ENCODE measurements at places on chromosomes 2 and 18. TPM values are rescaled to one million over a fixed set of nuclear protein-coding genes. Genes with fewer than 3 reads are reported as not detected.

DNA sequence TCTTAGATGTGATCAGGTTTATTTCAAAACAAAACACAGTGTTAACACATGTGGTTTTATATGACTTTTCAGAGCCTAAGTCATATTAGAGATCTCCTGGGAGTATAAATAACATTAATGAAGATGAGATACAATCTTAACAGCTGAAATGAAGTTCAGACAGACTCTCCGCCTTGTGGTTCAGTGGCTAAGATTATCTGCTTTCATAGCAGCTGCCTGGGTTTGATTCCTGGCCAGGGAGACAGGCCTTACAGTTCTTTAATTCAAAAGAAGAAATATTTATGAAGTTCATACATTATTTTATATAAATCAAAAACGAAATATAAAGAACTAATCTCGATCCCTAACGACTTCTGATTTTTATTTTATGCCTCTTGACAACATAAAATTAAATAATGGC is 35.2 kb upstream of the TTC32 start:
- H3K27me3 ChIP-seq: no peaks in the 10 kb centered on the region
- DNase-seq: no peak
- no peaks in the 10 kb centered on the region for H3K4me1 ChIP-seq
- no peak overlapping the region for H3K27ac ChIP-seq
- peaks cover 32% of the 10 kb centered on the region for H3K36me3 ChIP-seq

DNA sequence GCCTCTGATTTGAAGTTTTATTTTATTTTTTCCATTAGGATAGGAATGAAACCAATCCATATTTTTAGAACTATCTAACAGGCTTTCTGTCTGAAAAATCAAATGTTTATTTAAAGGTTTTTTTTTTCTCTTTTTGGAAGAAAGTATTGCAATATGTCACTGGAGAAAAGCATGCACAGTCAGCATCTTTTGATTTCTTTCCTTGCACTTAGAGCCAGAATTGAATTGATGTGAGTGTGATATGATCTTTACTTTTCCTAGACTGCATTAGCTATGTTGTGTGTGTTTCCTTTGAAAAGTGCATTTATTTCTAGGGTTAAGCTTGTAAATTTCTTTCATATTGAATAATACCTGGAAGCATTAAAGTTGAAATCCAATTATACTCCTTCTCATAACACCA is 87.6 kb downstream of the ASXL3 start:
- H3K27me3 ChIP-seq: no peaks in the 10 kb centered on the region
- no peak overlapping the region for H3K27ac ChIP-seq
- no peaks in the 10 kb centered on the region for H3K36me3 ChIP-seq
- H3K4me3 ChIP-seq: no peak overlapping the region

DNA sequence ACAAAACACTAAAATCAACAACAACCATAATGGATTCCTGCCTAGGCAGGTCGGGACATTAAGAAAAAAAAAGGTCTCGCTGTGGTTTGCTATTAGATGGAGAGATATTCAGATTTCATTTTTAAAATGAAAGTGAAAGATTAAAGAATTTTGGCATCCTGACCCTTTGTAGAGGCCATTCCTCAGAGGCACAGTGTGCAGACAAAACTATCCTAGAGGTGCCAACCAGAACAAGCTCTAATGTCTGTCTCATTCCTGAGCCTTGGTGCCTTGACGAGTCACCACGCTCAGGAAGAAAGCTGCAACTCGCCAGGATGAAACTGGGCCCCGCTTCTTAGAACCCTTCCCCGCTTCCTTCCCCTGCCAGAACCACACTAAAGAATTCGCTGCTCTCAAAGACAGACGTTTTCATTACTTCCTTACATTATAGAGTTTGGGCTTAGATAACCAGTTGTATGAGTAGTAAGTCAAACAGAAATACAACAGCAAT is 156.0 kb downstream of the TGIF1 start:
- DNase-seq: no peak
- peak overlapping the region; percentile 92 for H3K27ac ChIP-seq
- no peaks in the 10 kb centered on the region for H3K36me3 ChIP-seq
- no peaks in the 10 kb centered on the region for H3K27me3 ChIP-seq
- H3K4me3 ChIP-seq: peak overlapping the region; percentile 36

GRCh38 chr2:231527091-231527395 is 3.2 kb downstream of the NMUR1 start:
- DNase-seq: no peak
- H3K4me1 ChIP-seq: peaks cover 10% of the 10 kb centered on the region
- no peak overlapping the region for H3K27ac ChIP-seq
- H3K27me3 ChIP-seq: peaks cover 25% of the 10 kb centered on the region
- no peaks in the 10 kb centered on the region for H3K36me3 ChIP-seq

DNA sequence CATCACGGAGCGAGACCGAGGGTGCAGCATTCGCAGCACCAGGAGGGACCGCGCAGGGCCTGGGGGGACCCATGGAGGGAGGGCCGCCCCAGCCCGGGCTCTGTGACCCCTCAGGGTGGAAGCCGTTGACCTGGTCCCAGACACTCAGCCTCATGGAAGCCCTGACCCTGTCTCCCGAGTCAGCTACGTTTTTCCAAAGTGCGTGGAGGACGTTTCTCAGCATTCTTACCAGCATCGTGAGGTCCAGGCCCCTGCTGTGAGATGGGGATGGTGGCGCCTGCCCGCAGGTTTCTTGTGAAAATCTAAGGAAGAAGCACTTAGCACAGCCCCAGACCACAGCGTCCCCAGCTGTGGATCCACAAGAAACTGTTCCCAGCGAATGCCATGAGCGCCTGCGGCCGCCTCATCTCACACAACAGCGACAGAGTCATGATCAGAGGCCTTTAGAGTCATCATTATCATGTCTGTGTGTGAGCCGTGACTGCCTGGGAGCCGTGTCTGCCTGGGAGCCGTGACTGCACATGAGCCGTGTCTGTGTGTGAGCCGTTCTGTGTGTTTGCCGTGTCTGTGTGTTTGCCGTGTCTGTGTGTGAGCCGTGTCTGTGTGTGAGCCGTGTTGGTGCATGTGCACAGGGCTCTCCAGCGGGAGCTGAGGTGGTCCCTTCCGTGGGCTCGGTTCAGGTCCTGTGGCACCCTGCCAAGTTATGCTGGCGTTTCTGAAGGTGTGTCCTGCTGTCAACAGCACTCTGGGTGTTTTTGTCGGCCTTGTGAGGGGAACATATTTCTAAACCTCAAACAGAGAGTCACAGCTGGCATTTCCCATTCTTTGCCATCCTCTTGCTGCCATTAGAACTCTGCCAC is 49.2 kb upstream of the KCNG2 start:
- H3K27me3 ChIP-seq: no peaks in the 10 kb centered on the region
- peaks cover 43% of the 10 kb centered on the region for H3K36me3 ChIP-seq
- no peak overlapping the region for H3K27ac ChIP-seq
- no peak for DNase-seq
- no peak overlapping the region for H3K4me3 ChIP-seq
- peaks cover 7% of the 10 kb centered on the region for H3K4me1 ChIP-seq

DNA sequence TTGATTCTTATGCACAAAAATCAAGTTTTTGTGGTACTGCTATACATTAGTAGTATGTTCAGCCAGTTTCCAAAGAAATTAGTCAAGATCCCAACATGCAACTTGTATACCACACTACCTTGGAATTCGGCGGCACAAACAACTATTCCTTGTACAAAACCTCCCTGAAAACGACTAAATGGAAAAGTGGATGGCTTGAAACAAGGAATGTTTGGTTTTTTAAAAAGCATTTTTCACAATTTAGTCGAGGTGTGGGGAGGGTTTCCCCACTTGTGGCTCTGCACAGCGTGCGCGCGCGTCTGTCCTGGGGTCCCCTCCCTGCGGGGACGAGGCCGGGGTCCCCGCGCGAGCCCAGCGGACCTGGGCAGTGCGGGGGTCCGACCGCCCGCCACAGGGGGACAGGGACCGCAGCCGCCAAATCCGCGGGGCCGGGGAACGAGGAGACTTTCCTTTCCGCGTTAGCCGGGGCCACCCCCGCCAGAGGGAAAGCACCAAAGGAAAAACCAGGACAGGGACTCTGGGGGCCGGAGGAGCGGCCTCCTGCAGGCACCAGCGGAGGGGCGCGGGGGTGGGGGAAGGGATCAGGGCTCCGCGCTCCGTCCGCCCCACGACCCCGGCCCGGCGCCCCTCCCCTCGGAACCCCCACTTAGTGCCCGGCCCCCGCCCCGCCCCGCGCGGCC is 534 bp upstream of the SOCS6 start:
- no peaks in the 10 kb centered on the region for H3K27me3 ChIP-seq
- peak; percentile 69 for DNase-seq
- H3K27ac ChIP-seq: peak overlapping the region; percentile 96

- no peak for DNase-seq
- peaks cover 5% of the 10 kb centered on the region for H3K27me3 ChIP-seq
- no peak overlapping the region for H3K27ac ChIP-seq
- H3K4me3 ChIP-seq: no peak overlapping the region
- H3K36me3 ChIP-seq: no peaks in the 10 kb centered on the region
- peaks cover 29% of the 10 kb centered on the region for H3K4me1 ChIP-seq
These were observed 2.4 kb downstream of the ITGA4 start for GRCh38 chr2:181459621-181460021.

DNA sequence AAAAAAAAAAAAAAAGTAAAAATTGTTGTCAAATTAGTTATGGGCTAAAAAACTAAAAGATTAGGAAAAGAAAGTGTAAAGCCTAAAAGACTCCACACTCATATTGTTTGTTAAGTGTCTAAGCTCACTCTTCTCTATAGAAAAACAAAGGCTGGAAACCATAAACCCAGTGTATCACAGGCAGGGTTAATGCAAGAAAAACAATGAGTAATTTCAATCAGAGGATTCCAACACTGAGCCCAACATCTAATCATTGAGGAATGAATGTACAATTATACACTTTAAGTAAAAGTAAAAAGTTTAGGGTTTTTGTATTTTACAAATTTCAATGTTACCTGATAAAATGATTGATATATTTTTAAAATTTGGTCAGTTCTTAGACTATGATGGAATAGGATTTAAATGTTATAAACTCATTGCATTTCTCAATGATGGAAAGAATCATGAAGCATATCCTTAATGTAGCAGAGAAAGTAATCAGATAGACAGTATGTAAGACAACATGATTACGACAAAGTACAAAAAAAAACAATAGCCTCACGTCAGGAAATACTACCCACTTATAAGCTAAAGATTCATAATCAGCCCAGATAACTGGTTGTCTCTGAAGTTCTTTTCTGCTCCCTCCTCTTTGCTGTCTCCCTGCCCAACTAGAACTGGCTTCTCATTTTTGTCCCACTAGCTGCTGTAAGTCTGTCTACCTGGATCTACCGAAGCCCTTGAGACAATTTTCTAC is 44.5 kb upstream of the SP3 start:
- H3K27ac ChIP-seq: no peak overlapping the region
- no peaks in the 10 kb centered on the region for H3K27me3 ChIP-seq
- H3K4me3 ChIP-seq: no peak overlapping the region
- peaks cover 48% of the 10 kb centered on the region for H3K4me1 ChIP-seq
- DNase-seq: no peak

DNA sequence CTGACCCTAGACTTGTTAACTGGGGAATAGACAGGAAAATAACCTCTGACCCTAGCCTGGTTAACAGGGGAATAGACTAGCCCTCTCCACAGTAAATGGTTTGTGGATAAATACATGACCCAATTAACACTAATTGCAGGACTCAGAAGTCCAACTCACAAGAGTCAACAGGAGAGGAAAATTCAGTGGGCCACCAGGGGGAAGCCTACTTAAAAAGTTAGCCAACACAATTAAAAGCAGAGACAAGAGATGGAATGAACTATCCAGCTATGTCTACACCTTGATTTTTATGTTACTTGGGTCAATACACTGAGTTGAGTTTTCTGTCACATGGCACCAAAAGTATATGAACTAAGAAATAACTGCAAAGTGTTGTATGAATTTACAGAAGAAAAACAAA is 158.8 kb upstream of the SLC39A10 start:
- no peaks in the 10 kb centered on the region for H3K36me3 ChIP-seq
- H3K27ac ChIP-seq: no peak overlapping the region
- DNase-seq: no peak
- no peaks in the 10 kb centered on the region for H3K27me3 ChIP-seq
- H3K4me3 ChIP-seq: no peak overlapping the region

DNA sequence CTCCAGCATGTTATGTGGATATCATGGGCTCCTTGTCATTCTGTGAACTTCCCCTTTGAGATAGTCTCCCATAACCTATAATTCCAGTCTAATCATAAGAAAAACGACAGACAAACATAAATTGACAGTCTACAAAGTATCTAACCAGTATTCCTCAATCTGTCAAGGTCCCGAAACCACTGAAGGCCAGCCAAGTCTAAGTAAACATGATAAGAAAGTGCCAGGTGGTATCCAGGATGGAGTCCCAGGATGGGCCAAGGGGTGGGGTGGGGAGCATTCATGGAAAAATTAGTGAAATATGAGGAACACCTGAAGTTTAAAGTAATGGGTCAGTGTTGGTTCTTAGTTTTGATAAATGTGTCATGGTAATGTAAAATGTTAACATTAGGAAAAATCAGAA is 355.5 kb downstream of the DPP10 start:
- H3K4me3 ChIP-seq: no peak overlapping the region
- no peaks in the 10 kb centered on the region for H3K4me1 ChIP-seq
- no peaks in the 10 kb centered on the region for H3K27me3 ChIP-seq
- DNase-seq: no peak

DNA sequence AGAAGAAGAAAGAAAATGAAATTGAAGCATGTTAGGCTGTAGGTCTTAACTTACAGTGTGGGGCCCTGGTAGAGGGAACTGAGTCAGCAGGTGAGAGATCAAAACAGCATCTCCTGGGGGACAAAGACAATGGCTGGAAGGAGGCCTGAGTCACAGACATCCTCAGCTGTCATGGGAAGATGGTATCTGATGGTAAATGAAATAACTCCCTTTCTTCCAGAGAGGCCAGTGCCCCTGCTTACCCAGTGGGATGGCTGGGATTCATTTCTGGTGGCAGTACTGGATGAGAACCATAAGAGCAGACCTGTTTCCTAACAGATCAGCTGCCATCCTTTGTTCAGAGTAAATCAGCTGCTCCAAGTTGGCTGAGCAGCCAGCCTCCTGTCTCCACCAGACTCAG is 251.3 kb upstream of the EPAS1 start:
- H3K4me1 ChIP-seq: no peaks in the 10 kb centered on the region
- no peak overlapping the region for H3K4me3 ChIP-seq
- H3K27me3 ChIP-seq: no peaks in the 10 kb centered on the region
- no peak overlapping the region for H3K27ac ChIP-seq

- no peaks in the 10 kb centered on the region for H3K36me3 ChIP-seq
- no peak overlapping the region for H3K27ac ChIP-seq
- no peaks in the 10 kb centered on the region for H3K4me1 ChIP-seq
- H3K4me3 ChIP-seq: no peak overlapping the region
- H3K27me3 ChIP-seq: no peaks in the 10 kb centered on the region
These were observed 37.0 kb downstream of the DAW1 start for GRCh38 chr2:227908266-227909054.

GRCh38 chr18:449374-449773 is 51.1 kb downstream of the COLEC12 start:
- no peak overlapping the region for H3K4me3 ChIP-seq
- no peaks in the 10 kb centered on the region for H3K27me3 ChIP-seq
- no peak for DNase-seq
- peak overlapping the region; percentile 42 for H3K27ac ChIP-seq
- no peaks in the 10 kb centered on the region for H3K36me3 ChIP-seq

GRCh38 chr2:40260437-40260836 is 191.5 kb downstream of the SLC8A1 start:
- DNase-seq: no peak
- H3K36me3 ChIP-seq: no peaks in the 10 kb centered on the region
- H3K27ac ChIP-seq: no peak overlapping the region
- no peak overlapping the region for H3K4me3 ChIP-seq
- no peaks in the 10 kb centered on the region for H3K4me1 ChIP-seq

The EPHA4 gene
- 70.6 TPM for total RNA-seq

The NOSTRIN gene
- 10.9 TPM for total RNA-seq

The RAPH1 gene
- total RNA-seq: 58.2 TPM

The RSAD2 gene
- total RNA-seq: not detected

The IL1R2 gene
- 55.3 TPM for total RNA-seq

The ASAP2 gene
- 28.7 TPM for total RNA-seq
